ENCODE measurements at places on chromosomes 3 and 15. TPM values are rescaled to one million over a fixed set of nuclear protein-coding genes. Genes with fewer than 3 reads are reported as not detected.
A peak's percentile ranks its signal among the peaks of the same experiment; 100 is the strongest.

ILDR1 gene
- total RNA-seq = 8.0 TPM

TUBGCP4 gene
- 13.5 TPM for total RNA-seq

- no peak for DNase-seq
Measured at GRCh38 chr3:100403362-100404249, 2.3 kb downstream of the LNP1 start.

- no peak for DNase-seq
Measured at GRCh38 chr3:114192136-114192535, 13.3 kb upstream of the DRD3 start.

NRG4 gene
- 3.5 TPM for total RNA-seq

DNA sequence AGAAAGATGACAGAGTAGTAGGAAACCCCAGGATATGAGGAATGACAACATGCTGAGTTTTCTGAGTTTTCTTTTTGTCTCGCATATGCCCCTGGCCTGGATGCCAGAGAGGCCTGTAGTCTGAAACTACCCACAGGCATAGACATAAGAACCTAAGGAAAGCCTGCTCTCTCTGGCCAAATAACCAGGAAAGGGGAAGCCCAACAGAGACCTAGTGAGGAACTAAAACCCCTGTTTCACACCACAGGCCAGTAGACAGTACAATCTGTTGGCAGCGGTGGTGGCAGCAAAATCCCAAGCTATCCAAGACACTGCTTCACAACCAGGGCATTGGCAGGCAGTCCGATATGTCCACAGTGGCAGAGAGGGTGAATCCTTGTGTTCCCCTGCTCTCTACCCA is 55.0 kb upstream of the DCP1A start:
- DNase-seq = no peak

DNA sequence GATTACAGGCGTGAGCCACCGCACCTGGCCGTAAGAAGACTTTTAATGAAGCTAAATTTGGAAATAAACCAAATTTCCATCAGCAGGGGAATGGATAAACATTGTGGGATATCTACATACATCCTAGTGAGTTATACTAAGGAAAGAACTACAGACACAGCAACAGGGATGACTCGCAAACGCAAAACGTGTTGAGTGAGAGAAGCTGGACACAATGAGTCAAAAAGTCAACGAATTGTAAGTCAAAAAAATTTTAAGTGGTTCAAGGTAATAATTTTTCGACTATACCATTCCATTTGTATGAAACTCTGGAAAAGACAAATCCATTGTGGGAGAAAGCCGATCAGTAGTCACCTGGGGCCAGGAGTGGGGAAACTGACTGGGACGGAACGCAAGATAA is 19.9 kb downstream of the PLA2G4F start:
- no peak for DNase-seq

FAH gene
- total RNA-seq = 51.4 TPM

C3orf62 gene
- 9.7 TPM for total RNA-seq

- no peak for DNase-seq
Measured at GRCh38 chr3:123444744-123445143, 4.1 kb downstream of the ADCY5 start.

DNA sequence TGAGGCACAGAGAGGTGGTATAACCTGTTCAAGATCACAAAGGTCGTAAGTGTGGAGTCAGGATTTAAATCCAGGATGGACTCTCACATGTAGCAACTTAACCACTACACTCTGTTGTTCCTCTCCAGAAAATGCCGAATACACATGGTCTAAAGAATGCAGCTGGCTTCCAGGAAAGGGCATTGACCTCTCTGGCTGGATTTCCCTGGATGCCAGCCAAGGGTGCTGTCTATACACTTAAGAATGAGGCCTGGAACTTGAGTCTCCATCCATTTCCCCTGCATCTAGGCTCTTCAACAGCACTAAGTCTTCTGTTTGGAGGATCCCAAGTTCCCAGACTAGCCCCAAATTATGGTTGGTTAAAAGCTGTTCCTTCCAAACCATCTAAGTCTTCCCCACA is 60.5 kb downstream of the CERS3 start:
- DNase-seq = no peak

GRCh38 chr3:72373139-72373538 is 475.1 kb downstream of the SHQ1 start:
- no peak for DNase-seq

DNA sequence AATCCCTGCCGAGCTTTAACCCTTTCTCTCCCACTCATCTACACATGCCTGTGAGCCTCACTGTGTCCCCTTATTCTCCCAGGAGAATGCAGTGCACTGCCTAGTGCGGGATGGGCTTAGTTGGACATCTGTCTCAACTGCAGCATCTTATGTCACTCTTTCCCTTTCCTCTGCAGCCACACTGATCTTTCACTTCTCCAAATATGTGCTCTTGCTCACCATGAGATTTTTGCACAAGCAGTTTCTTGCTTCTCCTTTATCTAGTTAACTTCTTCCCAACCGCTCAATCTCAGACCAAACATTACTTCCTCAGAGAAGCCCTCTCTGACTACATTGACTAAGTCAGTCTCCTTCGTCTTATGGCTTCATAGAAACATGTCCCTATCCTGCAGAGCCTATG is 292.3 kb downstream of the KBTBD8 start:
- no peak for DNase-seq

DNA sequence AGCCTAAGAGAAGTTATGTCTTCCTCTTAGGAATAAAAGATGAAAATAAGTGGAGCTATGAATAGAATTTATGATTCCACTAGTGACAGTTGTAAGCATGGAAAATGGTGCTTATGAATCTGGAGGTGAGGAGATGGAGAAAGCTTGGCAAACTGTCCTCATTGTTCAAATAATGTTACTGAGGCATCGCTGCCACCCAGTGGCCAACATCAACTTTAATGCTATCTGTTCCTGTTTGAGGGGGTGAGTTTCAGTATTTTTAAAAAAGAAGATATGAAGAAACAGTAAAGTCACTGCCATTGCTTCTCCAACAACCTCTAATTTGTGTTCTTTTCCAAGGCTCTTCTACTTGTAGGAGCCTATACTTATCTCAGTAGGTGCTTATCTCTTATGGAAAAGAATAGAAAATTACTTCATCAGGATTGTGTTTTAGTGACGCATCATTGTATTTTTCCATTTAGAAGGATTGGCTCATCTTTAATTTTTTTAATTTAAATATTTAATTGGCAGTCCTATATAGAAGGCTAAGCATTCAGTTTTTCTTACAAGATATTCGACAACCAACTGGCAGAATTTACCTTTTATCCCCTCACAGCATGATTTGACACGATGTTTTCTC is 260.4 kb upstream of the P2RY1 start:
- peak; percentile 25 for DNase-seq

GRCh38 chr15:34994925-34995324 is 6.8 kb upstream of the ZNF770 start:
- DNase-seq = no peak

- DNase-seq = peak; percentile 46
Measured at GRCh38 chr15:40937762-40938535, 8.8 kb downstream of the DLL4 start.

DNA sequence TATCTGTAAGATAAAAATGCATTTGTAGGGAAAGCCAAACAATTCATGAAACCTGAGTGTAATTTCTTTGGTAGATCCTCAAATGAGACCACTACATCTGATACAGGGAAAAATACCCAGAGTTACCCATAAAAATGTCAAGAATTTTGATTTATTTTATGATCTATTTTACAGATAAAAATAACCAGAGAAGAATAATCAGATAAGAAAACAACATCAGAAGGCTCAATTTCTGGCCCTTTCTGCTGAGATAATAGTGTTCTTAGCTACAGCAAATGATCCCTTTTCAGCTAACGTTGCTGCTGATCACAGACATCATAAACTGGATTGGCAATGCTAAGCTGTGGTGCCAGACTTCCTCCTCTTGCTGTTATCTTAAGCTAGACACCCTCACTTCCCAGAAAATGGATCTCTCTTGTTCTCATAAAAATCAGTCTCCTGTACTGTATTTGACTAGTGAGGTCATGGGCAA is 21.3 kb upstream of the TMEM108 start:
- DNase-seq = no peak

DNA sequence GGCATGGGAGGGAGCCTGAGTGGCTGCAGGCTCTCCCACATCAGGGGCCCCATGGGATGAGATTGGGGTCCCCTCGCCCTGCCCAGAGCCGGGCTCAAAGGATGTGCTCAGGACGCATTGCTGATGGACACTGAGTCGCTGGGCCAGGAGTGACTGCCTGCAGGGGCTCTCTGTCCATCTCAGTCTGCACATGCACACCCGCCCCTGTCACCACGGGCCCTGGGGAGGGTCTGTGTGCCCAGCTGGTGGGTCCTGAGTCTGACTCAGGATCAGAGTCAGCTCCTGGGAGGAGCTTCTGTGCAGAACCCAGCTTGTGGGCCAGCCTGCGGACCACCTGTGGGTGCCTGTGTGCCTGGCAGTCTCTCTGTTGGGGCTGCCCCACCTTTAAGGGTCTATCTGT is 18.1 kb downstream of the STAB1 start:
- DNase-seq = no peak

DNA sequence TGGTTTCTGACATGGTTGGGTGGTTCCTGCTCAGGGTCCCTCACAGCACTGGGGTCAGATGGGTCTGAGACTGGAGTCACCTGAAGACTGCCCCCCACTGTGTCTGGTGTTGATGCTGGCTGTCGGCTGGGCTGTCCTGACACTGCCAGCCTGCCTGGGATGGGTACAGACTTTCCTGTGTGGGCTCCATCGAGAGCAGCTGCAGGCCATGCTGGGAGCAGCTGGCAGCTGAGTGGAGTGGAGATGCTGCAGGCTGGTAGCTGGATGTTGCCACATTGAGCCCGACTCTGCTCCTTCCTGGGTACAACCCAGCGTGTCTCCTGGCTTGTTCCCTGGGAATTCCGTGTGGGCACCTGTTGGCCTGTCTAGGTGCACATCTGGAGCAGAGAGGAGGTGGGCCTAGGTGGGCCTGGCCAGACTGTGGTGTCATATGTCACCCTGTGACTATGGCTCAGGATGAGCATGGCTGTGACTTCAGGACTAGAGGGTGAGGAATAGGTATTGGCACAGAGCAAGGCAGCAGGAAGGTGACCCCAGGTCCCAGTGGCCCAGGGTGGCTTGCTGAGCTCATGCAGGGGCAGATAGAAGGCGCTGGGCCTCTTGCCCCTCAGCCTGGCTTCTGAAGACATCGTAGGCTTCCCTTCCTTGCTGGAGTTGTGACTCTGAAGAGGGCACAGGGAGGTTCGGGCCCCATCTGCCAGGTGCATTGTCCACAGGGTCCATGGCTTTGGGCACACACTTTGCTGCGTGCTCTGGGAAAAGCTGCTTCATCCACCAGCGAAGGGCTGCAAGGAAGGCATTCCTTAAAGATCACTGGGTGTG is 40.0 kb upstream of the PRR23E start:
- no peak for DNase-seq

DNA sequence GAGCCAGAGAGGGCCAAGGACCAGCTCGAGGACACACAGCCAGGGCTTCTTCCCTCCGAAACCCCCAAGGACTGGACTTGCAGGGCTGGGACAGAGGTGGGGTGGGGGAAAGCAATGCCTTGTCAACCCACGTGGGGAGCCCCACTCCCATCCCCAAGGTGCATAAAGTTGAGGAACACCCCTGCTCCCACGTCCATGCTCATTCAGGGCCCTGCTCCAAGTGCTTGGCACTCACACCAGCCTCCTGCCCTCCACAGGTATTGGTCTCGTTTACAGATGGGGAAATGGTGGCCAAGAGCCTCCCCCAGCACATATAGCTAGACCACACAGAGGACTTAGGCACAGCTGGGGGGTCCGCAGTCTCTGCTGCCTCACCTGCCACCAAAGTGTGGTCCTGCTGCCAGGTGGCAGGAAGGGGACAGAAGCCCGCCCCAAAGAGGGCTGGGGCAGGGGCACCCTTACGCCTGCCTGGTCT is 50.5 kb upstream of the CSPG4 start:
- no peak for DNase-seq

GRCh38 chr3:137061186-137061585 is 103.4 kb downstream of the IL20RB start:
- DNase-seq = no peak

- DNase-seq = no peak
Measured at GRCh38 chr3:155391104-155391503, 97.6 kb upstream of the STRIT1 start.

DNA sequence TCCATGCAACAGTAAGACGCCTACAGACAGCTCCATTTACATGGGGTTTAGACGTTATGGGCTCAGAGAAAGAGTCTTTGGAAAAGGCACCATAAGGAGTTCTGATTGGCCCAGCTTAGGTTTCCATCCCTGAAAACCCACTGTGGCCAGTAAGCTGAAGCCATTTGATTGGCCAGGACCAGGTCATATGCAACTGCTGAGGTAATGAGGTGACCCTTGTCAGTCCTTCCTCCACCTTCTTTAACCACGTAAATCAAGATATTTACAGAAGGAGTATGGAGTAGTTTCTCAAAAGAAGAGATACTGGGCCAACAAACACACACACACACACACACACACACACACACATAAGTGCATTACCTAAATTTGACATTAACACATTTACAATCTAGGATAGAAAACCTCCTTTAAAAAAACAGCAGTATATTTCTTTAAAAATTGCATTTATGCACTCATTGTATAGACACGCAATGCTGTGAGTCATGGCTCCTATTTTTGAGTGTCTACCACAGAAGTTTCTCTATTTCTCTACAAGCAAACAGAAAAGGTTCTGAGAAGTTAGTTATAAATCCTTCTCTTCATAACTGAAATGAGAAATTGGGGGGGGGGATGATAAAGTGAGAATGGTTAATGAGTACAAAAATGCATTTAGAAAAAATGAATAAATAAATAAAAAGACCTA is 16.3 kb upstream of the MB21D2 start:
- DNase-seq = no peak

- DNase-seq = no peak
Measured at GRCh38 chr3:197007953-197008352, 21.7 kb downstream of the MELTF start.

- DNase-seq = no peak
Measured at GRCh38 chr3:150393745-150394144, 14.4 kb upstream of the TSC22D2 start.

- no peak for DNase-seq
Measured at GRCh38 chr3:10553591-10554235, 48.3 kb upstream of the ATP2B2 start.

GRCh38 chr3:32226875-32227500 is 11.5 kb upstream of the CMTM8 start:
- DNase-seq = no peak

TMEM42 gene
- 27.1 TPM for total RNA-seq

TNFAIP8L3 gene
- 0.87 TPM for total RNA-seq
